Inflammatory macrophage treated with lipopolysaccharide for 1 hour (primary cell): ENCODE measurements at places on chromosomes 7 and 10.

GRCh38 chr10:819326-819725, 112.2 kb downstream of the LARP4B start:
- no peak for DNase-seq

DNA sequence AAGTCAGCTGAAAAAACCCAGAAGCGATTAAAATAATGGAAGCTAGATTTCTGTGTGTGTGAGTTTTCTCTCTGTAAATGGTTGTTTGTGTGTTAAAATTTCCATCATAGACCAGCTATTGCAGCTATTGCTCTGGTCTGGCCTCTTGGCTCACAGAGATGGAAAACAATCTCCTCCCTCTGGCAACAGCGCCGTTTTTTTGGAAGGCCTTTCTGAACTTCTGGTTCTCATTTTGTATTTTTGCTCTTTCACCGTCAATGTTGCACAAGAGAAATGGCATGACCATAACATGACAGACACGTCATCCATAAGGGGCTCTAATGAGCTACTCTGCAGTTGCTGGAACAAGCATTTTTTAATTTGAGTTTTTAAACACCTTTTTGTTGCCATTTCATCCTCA, 91.0 kb downstream of the CUBN start:
- peak; percentile 73 for DNase-seq

DNA sequence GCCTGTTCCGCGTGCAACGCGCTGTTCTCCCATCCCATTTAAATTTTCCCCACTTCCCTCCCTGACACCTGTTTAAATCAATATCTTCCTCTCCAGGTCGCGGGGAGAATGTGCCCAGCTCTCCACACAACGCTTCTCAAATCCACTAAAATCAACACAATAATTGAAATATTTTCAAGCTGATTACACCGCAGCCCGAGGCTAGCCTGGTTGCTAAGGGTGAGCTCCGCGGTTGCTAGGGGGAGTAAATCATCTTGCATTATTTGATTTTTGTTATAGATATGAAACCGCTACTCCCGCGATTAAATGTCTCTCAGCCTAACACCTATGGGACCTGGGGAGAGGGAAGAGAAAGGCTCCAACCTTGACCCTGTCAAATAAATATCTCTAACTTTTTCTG, 36.2 kb downstream of the UNCX start:
- DNase-seq = no peak

GRCh38 chr7:36736899-36737211, 12.6 kb upstream of the AOAH start:
- DNase-seq = peak; percentile 96

- no peak for DNase-seq
These were observed 37.6 kb upstream of the C1QL3 start for GRCh38 chr10:16559236-16559773.

- DNase-seq = no peak
These were observed 73.0 kb upstream of the CSTF2T start for GRCh38 chr10:51772387-51772786.

GRCh38 chr7:92590711-92591310, 621 bp upstream of the FAM133B start:
- DNase-seq = no peak

DNA sequence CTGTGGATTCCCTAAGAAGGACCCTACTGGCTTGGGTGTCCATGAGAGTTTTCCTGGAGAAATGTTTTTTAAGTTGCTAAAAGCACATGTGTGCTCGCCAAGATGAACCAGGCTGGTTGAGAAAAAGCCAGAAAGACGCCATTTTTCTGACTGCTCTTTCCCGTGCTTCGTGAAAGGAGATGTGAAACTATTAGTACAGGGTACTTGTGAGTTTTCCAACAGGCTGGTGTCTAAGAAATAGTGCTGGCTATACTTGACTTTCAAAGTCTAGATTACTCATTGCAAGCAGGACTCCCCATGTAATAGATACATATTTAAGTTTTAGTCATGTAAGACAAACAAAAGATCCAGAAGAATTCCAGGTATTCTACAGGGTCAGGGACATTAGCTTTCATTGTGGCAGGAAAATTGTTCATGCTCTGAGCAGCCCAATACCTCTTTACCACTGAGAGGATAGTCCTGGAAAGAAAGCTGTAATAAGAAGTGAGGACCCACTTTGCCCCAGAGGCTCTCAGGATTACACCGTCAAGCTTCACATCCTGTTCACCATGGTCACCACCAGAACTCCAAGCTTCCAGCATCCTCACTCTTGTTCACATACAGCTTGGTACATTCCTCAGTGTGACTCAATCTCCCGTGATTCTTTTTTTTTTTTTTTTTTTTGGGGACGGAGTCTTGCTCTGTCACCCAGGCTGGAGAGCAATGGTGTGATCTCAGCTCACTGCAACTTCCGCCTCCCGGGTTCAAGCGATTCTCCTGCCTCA, 43.8 kb upstream of the ICA1 start:
- DNase-seq = no peak

- DNase-seq = peak; percentile 26
These were observed 507 bp downstream of the STN1 start for GRCh38 chr10:103917302-103918052.

GRCh38 chr10:5090551-5090950, 3.7 kb upstream of the AKR1C3 start:
- DNase-seq = no peak

DNA sequence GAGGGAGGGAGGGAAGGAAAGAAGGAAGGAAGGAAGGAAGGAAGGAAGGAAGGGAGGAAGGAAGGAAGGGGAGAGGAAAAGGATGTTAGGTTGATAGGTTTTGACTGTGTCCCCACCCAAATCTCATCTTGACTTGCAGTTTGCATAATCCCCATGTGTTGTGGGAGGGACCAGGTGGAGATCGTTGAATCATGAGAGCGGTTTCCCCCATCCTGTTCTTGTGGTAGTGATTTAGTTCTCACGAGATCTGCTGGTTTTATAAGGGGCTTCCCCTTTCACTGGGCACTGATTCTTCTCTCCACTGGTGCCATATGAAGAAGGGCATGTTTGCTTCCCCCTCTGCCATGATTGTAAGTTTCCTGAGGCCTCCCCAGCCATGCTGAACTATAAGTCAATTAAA, 15.1 kb upstream of the NUDCD3 start:
- no peak for DNase-seq

DNA sequence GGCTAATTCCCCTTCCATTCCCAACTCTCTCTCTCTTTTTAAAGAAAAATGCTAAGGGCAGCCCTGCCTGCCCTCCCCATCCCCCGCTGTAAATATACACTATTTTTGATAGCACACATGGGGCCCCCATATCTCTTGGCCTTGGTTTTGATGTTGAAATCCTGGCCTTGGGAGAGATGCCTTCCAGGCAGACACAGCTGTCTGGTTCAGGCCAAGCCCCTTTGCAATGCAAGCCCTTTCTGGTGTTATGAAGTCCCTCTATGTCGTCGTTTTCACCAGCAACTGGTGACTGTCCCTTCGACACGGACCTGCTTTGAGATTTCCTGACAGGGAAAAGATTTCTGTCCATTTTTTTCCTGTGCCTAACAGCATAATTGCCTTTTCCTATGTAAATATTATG, 3.0 kb downstream of the ADRA2A start:
- DNase-seq = no peak

DNA sequence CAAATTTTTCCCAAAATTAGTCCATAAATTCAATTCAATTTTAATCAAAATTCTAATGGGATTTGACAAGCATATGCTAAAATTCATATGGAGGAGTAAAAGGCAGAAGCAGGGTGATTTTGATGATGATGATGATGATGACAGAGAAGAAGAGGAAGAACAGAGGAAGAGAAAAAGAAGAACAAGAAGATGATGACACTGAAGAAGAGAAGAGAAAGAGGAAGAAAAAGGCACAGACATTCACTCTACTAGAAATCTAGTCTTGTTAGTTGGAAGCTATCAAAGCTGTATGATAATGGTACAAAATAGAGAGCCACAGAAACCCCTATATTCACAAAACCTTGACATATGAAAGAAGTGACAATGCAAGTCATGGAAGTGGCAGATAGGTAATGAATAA, 157.9 kb downstream of the ELMO1 start:
- peak; percentile 27 for DNase-seq

DNA sequence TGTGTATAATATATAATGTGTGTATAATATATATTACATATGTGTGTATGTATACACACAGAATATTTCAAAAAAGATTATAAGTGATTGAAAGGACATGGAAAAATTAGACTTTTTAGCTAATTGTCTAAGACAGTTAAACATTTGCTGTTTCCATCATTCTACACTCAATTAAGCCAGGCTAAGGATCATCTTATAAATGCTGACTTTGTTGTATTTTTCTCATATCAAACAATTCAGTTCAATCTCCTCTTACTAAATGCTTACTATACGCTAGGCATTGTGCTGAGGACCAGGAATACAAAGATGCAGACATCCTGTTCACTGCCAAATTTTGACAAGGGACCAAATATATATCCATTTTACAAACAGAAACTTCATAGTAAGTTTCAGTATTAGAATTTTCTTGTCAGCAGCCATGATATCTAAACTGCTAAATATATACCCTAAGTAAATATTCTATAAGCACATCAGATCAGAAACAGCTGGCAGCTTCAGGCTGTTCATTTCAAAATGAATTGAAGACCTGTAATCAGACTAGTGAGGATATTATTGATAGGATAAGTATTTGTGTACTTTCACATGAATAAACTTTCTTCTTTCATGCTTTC, 10.3 kb upstream of the LRRN3 start:
- DNase-seq = no peak

- DNase-seq = no peak
These were observed 79.6 kb downstream of the ZFAND4 start for GRCh38 chr10:45592926-45593325.

GRCh38 chr7:27144781-27145164, 1.3 kb upstream of the HOXA5 start:
- no peak for DNase-seq

- DNase-seq = peak; percentile 28
These were observed 89.8 kb downstream of the TMEM130 start for GRCh38 chr7:98779800-98780587.

DNA sequence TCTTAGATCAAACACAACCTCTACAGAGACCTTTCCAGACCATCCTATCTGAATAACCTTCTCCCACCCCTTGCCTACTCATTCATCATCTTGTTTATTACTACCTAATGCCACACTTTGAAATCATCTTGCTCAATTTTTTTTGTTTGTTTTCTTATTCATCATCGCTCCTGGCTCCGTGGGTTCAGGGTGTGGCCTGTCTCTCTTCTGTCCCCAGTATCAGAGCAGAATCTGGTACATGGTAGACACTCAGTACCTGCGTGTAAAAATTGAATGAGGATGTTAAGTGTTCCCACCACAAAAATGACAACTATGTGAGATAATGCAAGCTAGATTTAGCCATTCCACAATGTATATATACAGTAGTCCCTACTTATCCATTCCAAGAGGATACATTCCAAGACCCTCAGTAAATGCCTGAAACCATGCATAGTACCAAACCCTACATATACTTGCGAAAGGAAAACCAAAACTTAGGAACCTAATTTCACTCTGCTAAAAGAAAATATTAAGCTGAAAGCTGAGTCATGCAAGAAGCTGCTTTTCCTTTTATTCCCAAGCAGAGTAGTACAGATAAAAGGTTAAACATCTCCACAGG, 72.1 kb upstream of the SEC61G start:
- no peak for DNase-seq

DNA sequence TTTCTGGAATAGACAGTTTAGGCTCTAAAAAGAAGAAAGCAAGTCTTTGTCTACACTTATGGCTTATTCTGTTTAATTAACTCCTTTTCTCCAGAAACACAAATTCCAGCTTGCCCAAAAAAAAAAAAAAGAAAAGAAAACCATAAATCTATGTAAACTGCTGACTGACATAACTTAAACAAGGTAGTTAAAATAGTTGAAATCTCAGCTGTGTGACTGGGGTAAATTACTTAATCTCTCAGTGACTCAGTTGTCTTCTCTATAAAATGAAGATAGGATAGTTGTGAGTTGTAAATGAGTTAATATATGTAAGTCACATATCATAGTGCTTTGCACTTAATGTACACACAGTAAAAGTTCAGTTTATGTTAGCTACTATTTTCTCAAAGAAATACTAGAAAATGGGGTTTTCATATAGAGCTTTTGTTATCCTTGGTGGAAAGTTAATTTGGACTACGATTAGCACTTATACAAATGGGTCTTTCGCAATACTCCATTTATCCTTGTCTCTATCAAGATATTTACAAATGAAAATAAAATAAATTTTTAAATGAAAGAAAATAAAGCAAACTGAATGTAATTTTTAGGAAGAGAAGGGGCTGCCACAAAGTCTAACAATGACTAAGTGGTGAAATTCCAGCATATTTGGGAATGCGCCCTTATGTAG, 200.9 kb downstream of the MBL2 start:
- DNase-seq = no peak

DNA sequence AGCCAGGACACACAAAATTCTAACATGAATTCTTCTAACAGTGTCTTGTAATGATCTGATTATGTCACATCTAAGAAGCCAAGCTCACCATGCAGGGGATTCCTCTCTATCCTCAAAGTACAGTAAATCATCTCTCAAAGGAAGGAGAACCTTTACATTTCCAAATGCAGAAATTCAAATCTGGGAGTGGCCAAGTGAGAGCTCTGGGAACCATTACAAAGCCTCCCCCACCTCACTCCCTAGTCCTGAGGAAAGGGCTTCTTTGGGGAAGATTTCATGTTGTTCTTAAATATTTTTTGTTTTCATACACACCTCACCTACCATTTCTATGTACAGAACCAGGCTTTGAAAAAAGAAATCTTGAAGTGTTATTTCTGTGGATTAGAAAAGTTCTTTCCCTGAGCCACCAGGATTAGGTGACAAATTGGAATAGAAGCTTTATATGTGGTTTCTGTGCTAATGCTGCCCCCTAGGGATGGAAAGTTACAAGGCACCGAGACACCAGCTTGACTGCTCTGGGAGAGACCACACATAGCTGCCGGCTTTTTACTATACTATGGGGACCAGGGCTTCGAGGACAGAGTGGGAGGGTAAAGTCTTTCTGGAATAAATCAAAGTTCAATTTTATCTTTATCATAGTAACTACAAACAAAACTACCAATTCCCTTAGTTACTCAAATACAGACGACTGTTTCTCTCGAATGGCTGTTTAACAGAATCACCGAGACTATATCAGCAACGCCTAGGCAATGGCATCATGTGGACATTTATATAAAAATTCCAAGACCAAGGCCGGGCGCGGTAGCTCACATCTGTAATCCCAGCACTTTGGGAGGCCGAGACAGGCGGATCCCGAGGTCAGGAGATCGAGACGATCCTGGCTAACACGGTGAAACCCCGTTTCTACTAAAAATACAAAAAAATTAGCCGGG, 116.1 kb downstream of the RNF216 start:
- DNase-seq = peak; percentile 67

GRCh38 chr10:89793649-89794254, 92.4 kb downstream of the KIF20B start:
- peak; percentile 38 for DNase-seq

- no peak for DNase-seq
These were observed 107.5 kb upstream of the DNAJB12 start for GRCh38 chr10:72462261-72462660.
